HFFc6 (cell line): ENCODE measurements at places on chromosomes 7 and 10. TPM values are rescaled to one million over a fixed set of nuclear protein-coding genes. Genes with fewer than 3 reads are reported as not detected.

GRCh38 chr10:48552946-48553564 lies 51.8 kb downstream of the ARHGAP22 start:
- H3K4me1 ChIP-seq, result peaks cover 51% of the 10 kb centered on the region
- H3K27ac ChIP-seq, result peak overlapping the region; percentile 36; the same call in 1 of the 2 replicates
- peaks cover 26% of the 10 kb centered on the region for H3K36me3 ChIP-seq
- DNase-seq, result no peak
- no peaks in the 10 kb centered on the region for H3K27me3 ChIP-seq
- H3K4me3 ChIP-seq, result no peak overlapping the region

DNA sequence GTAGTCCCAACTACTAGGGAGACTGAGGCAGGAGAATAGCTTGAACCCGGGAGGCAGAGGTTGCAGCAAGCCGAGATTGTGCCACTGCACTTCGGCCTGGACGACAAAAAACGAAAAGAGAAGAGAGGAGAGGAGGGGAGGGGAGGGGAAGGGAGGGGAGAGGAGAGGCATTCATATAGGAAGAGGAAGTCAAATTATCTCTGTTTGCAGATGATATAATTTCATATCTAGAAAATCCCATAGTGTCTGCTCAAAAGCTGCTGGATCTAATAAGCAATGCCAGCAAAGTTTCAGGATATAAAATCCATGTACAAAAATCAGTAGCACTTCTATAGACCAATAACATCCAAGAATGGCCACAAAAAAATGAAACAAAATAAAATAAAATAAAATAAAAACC lies 120.3 kb downstream of the LMBR1 start:
- H3K27ac ChIP-seq, result no peak overlapping the region
- no peak for DNase-seq
- H3K27me3 ChIP-seq, result no peaks in the 10 kb centered on the region
- H3K36me3 ChIP-seq, result no peaks in the 10 kb centered on the region

DNA sequence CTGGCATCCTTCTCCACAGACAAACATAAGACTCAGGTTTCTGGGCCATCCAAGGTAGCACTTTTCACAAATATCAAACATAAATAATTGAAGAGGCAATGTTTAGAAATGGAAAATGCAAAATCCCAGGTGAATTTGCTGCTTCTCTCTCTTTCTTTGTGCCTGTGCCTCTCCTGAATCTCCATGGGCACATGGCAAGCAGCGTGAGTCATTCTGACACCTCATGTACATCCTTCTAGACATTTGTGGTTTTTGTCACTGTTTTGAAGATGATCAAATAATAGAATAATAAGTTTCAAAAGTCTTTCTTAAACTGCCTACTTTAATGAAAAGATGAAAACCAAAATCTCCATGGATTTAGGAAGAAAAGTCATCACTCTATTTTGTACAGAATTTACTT lies 60.3 kb upstream of the RAB11FIP2 start:
- H3K36me3 ChIP-seq, result peaks cover 3% of the 10 kb centered on the region; the same call in 1 of the 2 replicates
- no peak overlapping the region for H3K27ac ChIP-seq
- DNase-seq, result no peak
- no peak overlapping the region for H3K4me3 ChIP-seq

The ZNF239 gene
- 4.2 to 7.7 TPM (median 5.3 TPM) in 3 replicates for total RNA-seq

GRCh38 chr10:112587729-112588128 lies 140.7 kb downstream of the VTI1A start:
- H3K4me1 ChIP-seq, result peaks cover 63% of the 10 kb centered on the region
- H3K27me3 ChIP-seq, result no peaks in the 10 kb centered on the region

- H3K4me3 ChIP-seq, result no peak overlapping the region
- DNase-seq, result no peak
- no peaks in the 10 kb centered on the region for H3K36me3 ChIP-seq
- H3K27ac ChIP-seq, result no peak overlapping the region
- H3K27me3 ChIP-seq, result peaks cover 14% of the 10 kb centered on the region
- H3K4me1 ChIP-seq, result peaks cover 24% of the 10 kb centered on the region
Observed at GRCh38 chr10:70575874-70576802, 26.4 kb downstream of the PRF1 start.

The POU6F2 gene
- total RNA-seq, result not detected in 3 replicates

GRCh38 chr10:43206391-43207235 lies 60.3 kb downstream of the RASGEF1A start:
- no peak overlapping the region for H3K27ac ChIP-seq
- H3K4me3 ChIP-seq, result no peak overlapping the region
- peaks cover 3% of the 10 kb centered on the region; the same call in 1 of the 2 replicates for H3K27me3 ChIP-seq
- no peaks in the 10 kb centered on the region for H3K36me3 ChIP-seq
- no peaks in the 10 kb centered on the region for H3K4me1 ChIP-seq

GRCh38 chr10:21570761-21571521 lies 36.9 kb downstream of the MLLT10 start:
- H3K27me3 ChIP-seq, result peaks cover 2% of the 10 kb centered on the region
- no peak overlapping the region for H3K4me3 ChIP-seq
- peaks cover 34% of the 10 kb centered on the region for H3K4me1 ChIP-seq
- H3K27ac ChIP-seq, result no peak overlapping the region; the same call in 1 of the 2 replicates
- DNase-seq, result no peak

The ZC3HAV1L gene
- total RNA-seq, result 9.7 and 11.2 TPM in 2 replicates

GRCh38 chr10:113532724-113533123 lies 20.1 kb upstream of the HABP2 start:
- no peak overlapping the region for H3K4me3 ChIP-seq
- DNase-seq, result no peak
- H3K27ac ChIP-seq, result no peak overlapping the region
- no peaks in the 10 kb centered on the region for H3K4me1 ChIP-seq
- peaks cover 35% of the 10 kb centered on the region for H3K27me3 ChIP-seq

- H3K36me3 ChIP-seq, result no peaks in the 10 kb centered on the region
- H3K4me1 ChIP-seq, result peaks cover under 1% of the 10 kb centered on the region; the same call in 1 of the 2 replicates
- H3K27me3 ChIP-seq, result no peaks in the 10 kb centered on the region
- DNase-seq, result no peak
- H3K4me3 ChIP-seq, result no peak overlapping the region
Observed at GRCh38 chr7:115133248-115133647, 211.4 kb downstream of the MDFIC start.

- H3K4me3 ChIP-seq, result no peak overlapping the region
- no peak overlapping the region for H3K27ac ChIP-seq
- DNase-seq, result no peak
Observed at GRCh38 chr10:112884179-112884504, 65.9 kb upstream of the TCF7L2 start.

The SPOCK2 gene
- not detected in 2 replicates for total RNA-seq

- peaks cover 2% of the 10 kb centered on the region; the same call in 1 of the 2 replicates for H3K27me3 ChIP-seq
- peak overlapping the region; percentile 37; the same call in 1 of the 2 replicates for H3K4me3 ChIP-seq
- peaks cover under 1% of the 10 kb centered on the region; the same call in 1 of the 2 replicates for H3K36me3 ChIP-seq
- H3K4me1 ChIP-seq, result peaks cover 13% of the 10 kb centered on the region
- H3K27ac ChIP-seq, result peak overlapping the region; percentile 40
- no peak for DNase-seq
Observed at GRCh38 chr10:122190176-122190943, 80.7 kb upstream of the BTBD16 start.

DNA sequence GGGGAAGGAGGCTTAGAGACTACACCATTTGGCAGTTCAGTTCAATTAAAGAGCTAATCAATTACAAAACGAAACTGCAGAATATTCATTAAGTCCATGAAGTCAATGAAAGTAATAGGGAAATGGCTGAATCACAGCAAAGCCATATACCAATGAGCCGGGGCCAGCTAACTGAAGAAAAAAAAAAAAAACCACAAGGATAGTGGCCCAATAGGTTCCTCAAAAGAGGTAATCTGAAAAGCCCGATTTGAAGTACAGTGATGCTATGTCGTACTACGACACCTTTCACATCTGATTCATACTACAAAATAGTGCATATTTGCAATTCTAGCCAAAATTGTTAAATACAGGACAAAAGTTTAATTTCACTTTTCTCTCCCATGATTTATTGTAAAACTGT lies 2.5 kb downstream of the ARHGAP12 start:
- peak overlapping the region; percentile 92 for H3K4me3 ChIP-seq
- H3K4me1 ChIP-seq, result peaks cover 65% of the 10 kb centered on the region
- no peak overlapping the region for H3K27ac ChIP-seq
- H3K27me3 ChIP-seq, result no peaks in the 10 kb centered on the region; the same call in 1 of the 2 replicates

DNA sequence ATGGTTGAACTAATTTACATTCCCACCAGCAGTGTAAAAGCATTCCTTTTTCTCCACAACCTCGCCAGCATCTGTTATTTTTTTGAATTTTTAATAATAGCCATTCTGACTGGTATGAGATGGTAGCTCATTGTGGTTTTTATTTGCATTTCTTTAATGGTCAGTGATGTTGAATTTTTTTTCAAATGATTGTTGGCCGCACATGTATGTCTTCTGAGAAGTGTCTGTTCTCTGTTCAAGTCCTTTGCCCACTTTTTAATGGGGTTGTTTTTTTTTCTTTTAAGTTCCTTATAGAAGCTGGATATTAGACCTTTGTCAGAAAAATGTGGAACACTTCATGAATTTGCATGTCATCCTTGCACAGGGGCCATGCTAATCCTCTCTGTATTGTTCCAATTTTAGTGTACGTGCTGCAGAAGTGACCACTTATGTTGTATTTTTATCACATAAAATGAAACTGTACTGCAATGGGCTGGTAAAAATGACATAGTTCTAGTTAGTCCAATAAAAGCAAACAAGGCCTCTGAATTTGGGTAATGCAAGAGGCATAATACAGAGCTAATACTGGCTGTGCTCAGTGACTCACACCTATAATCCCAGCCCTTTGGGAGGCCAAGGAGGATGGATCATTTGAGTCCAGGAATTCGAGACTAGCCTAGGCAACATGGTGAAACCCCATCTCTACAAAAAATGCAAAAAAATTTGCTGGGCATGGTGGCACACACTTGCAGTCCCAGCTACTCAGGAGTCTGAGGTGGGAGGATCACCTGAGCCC lies 70.3 kb downstream of the ABI1 start:
- peaks cover 42% of the 10 kb centered on the region for H3K4me1 ChIP-seq
- no peak overlapping the region for H3K4me3 ChIP-seq
- H3K27ac ChIP-seq, result no peak overlapping the region; the same call in 1 of the 2 replicates
- peaks cover 15% of the 10 kb centered on the region for H3K36me3 ChIP-seq
- peak; percentile 15 for DNase-seq
- H3K27me3 ChIP-seq, result no peaks in the 10 kb centered on the region

DNA sequence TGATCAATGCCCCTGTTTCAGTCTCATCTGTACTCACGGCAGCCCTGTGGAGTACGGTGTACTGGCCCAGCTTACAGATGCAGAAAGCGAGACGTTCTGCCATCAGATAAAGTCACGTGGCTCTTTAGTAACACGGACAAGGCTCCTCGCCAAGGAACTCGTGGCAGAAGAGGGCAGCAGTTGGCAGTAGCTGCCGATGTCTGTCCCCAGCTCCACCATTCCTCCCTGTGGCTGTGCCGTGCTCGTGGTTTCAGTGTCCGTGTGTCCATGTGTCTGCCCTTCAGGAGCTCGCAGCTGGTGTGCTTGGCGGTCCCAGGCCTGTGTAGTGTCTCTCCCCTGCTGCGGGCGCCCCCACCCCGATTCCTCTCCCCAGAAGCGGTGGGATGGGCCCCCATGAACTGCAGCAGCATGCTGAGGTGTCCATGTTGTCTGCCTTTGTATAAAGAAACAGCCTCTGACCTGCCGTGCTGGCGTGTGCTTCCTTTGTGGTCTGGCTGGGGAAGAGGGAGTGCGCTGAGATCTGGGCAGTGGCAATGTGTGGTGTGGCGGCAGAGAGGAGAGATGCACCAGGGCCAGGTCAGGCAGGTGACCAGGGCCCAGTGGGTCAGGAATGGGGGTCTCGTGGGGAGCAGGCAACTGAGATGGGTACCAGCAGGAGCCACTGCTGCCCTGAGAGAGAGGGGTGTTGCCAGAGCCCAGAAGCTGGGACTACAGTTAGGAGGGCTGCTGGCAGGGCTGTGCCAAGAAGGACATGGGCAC lies 9.8 kb downstream of the RHBDD2 start:
- peaks cover 13% of the 10 kb centered on the region for H3K36me3 ChIP-seq
- peaks cover 6% of the 10 kb centered on the region; the same call in 1 of the 2 replicates for H3K27me3 ChIP-seq
- H3K4me1 ChIP-seq, result peaks cover 11% of the 10 kb centered on the region
- H3K27ac ChIP-seq, result peak overlapping the region; percentile 1; the same call in 1 of the 2 replicates
- no peak overlapping the region for H3K4me3 ChIP-seq
- DNase-seq, result no peak

GRCh38 chr10:111455776-111456426 lies 379.1 kb downstream of the ADRA2A start:
- no peak overlapping the region for H3K27ac ChIP-seq
- H3K27me3 ChIP-seq, result peaks cover 2% of the 10 kb centered on the region; the same call in 1 of the 2 replicates
- no peak for DNase-seq
- H3K4me3 ChIP-seq, result no peak overlapping the region
- H3K36me3 ChIP-seq, result no peaks in the 10 kb centered on the region
- H3K4me1 ChIP-seq, result no peaks in the 10 kb centered on the region

- peak overlapping the region; percentile 16; the same call in 1 of the 2 replicates for H3K4me3 ChIP-seq
- H3K36me3 ChIP-seq, result no peaks in the 10 kb centered on the region
- no peak for DNase-seq
- H3K27me3 ChIP-seq, result peaks cover 11% of the 10 kb centered on the region
- H3K4me1 ChIP-seq, result peaks cover 75% of the 10 kb centered on the region
Observed at GRCh38 chr7:131602994-131603372, 46.6 kb upstream of the PODXL start.

DNA sequence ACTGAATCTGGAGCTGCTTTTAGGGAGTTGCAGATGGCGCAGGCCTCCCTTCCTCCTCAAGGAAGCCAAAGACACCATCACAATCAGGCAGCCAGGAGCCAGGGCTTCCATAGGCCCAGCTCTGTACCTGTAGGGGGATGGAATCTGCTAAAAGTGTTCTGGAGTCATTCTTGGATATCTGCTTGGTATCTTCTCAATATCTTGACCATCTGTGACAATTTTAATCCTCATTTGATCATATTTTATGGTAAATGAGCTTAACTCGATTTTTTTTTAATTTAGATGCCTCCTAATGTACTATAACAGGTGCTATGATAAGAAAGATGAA lies 3.1 kb downstream of the ST7 start:
- DNase-seq, result no peak
- H3K4me3 ChIP-seq, result no peak overlapping the region
- H3K27ac ChIP-seq, result peak overlapping the region; percentile 33; the same call in 1 of the 2 replicates
- peaks cover 45% of the 10 kb centered on the region for H3K4me1 ChIP-seq
- no peaks in the 10 kb centered on the region for H3K27me3 ChIP-seq

The CPA5 gene
- not detected in 3 replicates for total RNA-seq

The GAD2 gene
- not detected in 2 replicates for total RNA-seq

- peaks cover 31% of the 10 kb centered on the region for H3K27me3 ChIP-seq
- no peaks in the 10 kb centered on the region; the same call in 1 of the 2 replicates for H3K4me1 ChIP-seq
- peaks cover 8% of the 10 kb centered on the region; the same call in 1 of the 2 replicates for H3K36me3 ChIP-seq
Observed at GRCh38 chr7:332020-332517, 42.1 kb downstream of the FOXL3 start.

GRCh38 chr7:101162551-101163278 lies 2.7 kb downstream of the VGF start:
- peak overlapping the region; percentile 63; the same call in 1 of the 2 replicates for H3K4me3 ChIP-seq
- H3K27me3 ChIP-seq, result peaks cover 28% of the 10 kb centered on the region
- H3K4me1 ChIP-seq, result peaks cover 40% of the 10 kb centered on the region
- DNase-seq, result peak; percentile 36
